ENCODE measurements at places on chromosomes 3 and 15. TPM values are rescaled to one million over a fixed set of nuclear protein-coding genes. Genes with fewer than 3 reads are reported as not detected.

- no peak for DNase-seq
These were observed 311.4 kb downstream of the LPP start for GRCh38 chr3:188465311-188465710.

- no peak for DNase-seq
These were observed 161.2 kb upstream of the NECTIN3 start for GRCh38 chr3:110910346-110910955.

- no peak for DNase-seq
These were observed 73.6 kb downstream of the MESD start for GRCh38 chr15:80916056-80916455.

The CCR9 gene
- total RNA-seq, result not detected

DNA sequence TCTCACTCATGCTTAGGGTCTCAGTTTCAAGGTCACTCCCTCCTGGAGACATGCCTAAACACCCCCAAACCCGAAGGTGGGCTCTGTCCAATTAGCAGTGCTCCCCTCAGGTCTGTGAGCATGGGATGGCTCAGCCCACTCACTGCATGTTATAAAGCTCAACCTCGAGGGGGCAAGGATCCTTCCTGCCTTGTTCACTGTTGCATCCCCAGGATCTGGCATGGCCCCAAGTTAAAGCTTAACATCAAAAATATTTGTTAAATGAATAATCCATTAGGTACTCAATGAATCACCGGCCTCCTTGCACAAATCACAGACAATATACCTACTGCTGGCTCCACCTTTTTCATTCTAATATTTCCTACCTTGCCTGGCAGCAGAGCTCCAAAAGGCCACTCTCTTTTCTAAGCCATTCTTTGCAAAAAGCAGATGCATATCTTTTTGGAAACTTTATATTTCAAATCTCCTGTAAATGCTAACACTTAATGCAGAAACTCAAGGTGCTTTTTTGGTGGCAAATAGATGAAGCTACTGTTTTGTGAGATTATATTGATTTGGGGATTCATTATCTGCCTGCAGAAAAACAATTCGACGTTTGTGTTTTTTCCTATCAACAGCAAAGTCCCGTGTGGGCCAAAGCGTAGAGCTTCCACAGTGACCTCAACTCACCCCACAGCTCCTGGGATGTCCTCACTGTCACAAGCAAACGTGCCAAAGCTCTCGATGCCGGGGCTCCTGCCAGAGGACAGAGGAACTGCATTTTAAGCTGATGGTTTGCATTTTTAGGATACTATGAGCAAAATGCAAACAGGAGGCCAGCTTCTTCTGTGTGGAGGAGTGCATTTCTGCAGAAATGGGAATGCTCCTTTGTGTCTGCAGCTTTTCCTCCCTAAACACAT is 35.4 kb downstream of the PCOLCE2 start:
- peak; percentile 84 for DNase-seq

The TF gene
- total RNA-seq, result not detected

DNA sequence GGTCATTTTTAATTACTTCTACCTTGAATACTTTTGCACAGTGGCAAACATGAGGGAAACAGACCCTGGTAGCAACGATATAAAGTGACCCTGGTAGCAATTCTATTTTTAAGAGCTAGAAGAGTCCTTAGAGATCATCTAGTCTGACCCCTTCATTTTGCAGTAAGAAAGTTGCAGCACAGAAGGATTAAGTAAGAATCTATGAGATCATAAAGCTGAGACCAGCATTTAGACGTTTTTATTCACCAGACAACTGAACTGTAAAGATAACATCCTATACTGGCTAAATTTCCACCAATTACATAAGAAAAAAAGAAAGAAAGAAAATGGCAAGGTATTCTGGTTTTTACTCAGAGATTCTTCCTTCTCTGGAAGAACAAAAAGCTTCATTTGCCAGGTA is 49.9 kb downstream of the LRRFIP2 start:
- DNase-seq, result no peak

- DNase-seq, result no peak
These were observed 79.5 kb downstream of the ZNF280D start for GRCh38 chr15:56653787-56654186.

DNA sequence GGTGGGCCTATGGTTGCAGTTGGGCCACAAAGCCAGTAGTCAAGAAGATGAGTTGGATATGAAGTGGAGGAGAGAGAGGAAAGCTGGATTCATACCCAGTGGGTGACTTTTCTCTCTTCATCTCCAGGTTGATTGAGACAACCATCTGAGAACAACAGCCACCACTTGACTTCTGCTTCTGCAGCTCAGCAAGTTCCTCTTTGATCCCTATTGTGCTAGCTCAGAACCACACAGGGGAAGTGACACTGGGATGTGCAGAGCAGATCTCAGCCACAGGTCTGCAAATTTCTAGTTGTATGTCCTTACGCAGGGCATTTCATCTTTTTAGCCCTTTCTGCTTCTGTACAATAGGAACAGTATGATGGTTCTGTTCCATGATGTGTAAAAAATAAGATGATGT is 459.2 kb upstream of the ARRDC4 start:
- DNase-seq, result no peak

The LRRC15 gene
- total RNA-seq, result not detected

- no peak for DNase-seq
These were observed 99.2 kb upstream of the TRPM1 start for GRCh38 chr15:31200735-31201151.

DNA sequence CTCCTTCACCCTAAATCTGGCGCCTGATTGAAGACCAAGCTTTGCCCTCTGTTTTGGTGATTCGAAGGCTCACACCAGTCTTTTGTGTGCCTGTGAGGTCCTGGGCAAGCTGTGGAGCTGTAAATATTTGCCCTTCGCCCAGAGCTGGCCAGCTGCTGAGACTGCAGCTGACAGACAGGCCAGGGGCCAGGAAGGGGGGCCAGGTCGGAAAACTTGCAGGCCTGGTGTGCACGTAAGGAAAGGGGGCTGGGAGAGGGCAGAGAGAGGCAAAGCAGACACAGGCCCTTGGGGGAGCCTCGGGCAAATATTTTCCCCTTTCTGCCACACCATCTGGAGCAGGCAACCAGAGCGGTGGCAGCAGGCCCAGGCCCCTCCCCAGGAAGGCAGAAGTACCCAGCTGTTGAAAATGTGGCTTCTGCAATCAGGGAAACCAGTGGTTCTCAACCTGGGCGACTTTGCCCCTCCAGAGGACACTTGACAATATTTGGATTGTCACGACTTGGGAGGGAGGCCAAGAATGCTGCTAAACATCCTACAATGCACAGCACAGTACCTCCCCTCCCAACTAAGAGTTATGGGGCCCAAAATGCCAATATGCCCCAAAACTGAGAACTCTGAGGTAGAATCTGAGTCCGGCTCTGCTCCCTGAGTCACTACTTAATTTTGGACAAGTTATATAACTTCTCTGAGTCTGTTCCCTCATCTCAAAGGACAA is 2.5 kb downstream of the PDZRN3 start:
- peak; percentile 2 for DNase-seq

- DNase-seq, result no peak
These were observed 57.6 kb upstream of the GATA2 start for GRCh38 chr3:128550471-128551126.

DNA sequence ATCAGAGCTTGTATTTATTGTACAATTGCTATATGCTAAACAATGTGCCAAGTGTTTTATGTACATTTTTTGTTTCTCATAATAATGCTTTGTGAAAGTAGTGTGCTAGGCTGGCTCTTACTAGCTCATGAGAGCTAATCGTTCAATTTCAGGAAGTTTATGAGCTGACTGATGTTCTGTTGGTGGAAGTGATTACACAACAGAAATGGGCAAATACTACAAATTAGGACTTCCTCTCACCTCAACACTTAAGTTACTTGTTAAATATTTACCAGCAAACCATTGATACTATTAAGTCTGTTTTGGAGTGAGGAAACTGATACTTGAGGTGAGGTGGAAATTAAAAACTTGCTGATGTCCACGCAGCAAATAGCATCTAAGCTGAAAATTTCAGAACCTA is 32.3 kb downstream of the SLC9C1 start:
- no peak for DNase-seq

The OR4M2 gene
- total RNA-seq, result not detected

- no peak for DNase-seq
These were observed 234.5 kb downstream of the SATB1 start for GRCh38 chr3:18190646-18191045.

The LDHAL6B gene
- total RNA-seq, result not detected

DNA sequence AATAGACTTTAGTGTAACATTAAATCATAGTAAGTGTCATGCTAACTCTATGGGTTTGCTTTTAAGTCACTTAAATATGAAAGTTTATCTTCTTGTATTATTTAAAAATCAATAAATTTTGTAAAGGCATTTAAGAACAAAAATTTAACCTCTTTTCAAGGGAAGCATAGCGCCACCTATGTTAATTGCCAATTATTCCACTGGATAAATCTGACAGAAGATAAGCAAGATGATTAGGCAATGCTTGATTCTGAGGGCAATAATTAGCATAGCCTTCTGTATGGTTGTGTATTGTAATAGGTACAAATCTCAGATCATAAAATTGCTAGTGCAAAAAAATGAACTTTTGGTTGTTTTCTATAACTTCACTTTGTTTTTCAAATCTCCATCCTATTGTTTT is 560.1 kb downstream of the GRM7 start:
- DNase-seq, result no peak

DNA sequence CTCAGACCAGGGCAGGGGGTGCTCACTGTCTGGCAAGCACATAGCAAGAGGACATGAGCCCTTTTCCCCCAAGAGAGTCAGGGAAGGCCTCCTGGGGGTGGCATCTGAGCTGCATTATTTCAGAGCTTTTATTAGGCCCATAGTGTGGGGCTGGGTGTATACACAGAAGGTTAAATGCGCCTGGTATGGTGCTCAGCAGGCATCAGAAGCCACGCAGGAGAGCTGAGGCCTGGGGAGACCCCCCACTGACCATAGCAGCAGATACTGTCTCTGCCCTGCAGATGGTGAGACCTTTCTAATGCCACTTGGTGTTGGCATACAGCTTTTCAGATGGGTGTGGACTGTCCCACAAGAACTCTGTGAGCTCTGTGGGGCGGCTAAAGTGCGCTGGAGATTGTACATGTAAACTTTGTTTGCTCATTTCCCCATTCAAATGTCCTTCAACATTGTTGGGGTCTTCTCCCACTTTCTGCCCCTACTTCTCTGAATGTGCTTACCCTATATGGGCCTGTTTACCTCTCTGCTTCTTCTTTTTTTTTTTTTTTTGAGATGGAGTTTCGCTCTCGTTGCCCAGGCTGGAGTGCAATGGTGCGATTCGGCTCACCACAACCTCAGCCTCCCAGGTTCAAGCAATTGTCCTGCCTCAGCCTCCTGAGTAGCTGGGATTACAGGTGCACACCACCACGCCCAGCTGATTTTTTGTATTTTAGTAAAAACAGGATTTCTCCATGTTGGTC is 62.2 kb downstream of the CDC25A start:
- DNase-seq, result no peak

DNA sequence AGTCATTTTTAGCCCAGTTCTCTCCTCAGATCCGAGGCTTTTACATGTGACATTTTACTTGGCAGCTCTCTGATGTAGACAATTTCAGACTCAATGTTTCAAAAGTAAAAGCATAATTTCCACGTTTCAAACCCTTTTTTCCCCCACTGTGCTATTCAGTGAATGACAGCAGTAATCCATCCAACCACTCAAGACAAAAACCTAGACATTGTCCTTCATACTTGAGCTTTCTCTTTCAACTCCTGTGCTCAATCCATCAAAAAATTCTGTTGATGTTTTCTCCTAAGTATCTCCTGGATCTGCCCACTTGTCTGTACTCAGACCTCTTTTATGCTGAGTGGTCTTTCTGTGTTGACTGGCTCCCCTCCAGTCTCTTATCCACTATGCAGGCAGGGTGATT is 214.7 kb downstream of the CHL1 start:
- DNase-seq, result no peak

GRCh38 chr3:188220988-188221818 is 67.2 kb downstream of the LPP start:
- DNase-seq, result no peak

The TRPM1 gene
- total RNA-seq, result 0.07 TPM

- DNase-seq, result no peak
These were observed 36.4 kb downstream of the INO80 start for GRCh38 chr15:41079717-41080116.

GRCh38 chr3:64242435-64242834 is 17.2 kb upstream of the PRICKLE2 start:
- peak; percentile 55 for DNase-seq

Measured in Caki2 (cell line).